ENCODE measurements at places on chromosomes 13 and 19.
A peak's percentile ranks its signal among the peaks of the same experiment; 100 is the strongest.

DNA sequence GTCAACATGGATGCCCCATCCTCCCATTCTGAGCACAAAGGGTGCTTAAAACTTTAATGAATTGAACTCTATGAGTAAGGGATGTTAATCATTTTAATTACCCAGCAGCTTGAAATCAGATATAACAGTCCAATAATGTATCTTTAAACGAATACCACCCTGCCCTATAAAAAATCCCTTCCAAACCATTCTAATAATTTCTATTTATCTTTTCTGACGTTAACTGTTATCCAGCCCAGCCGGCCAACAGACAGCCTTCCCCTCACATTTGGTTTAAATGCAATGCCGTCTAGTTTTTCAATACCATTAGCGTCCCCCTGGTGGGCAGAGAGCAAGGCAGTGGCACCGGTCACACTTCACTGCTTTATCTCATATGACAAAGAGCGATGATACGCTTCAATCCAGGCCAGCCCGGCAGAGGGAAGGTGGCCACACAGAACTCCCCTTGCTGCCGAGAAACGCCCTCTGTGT, 402.2 kb upstream of the ZNF507 start:
- peak; percentile 51 for DNase-seq

- DNase-seq, result no peak
Measured at GRCh38 chr13:51971520-51972426, 39.5 kb downstream of the ATP7B start.

- no peak for DNase-seq
Measured at GRCh38 chr13:20616059-20616797, 49.3 kb downstream of the IFT88 start.

DNA sequence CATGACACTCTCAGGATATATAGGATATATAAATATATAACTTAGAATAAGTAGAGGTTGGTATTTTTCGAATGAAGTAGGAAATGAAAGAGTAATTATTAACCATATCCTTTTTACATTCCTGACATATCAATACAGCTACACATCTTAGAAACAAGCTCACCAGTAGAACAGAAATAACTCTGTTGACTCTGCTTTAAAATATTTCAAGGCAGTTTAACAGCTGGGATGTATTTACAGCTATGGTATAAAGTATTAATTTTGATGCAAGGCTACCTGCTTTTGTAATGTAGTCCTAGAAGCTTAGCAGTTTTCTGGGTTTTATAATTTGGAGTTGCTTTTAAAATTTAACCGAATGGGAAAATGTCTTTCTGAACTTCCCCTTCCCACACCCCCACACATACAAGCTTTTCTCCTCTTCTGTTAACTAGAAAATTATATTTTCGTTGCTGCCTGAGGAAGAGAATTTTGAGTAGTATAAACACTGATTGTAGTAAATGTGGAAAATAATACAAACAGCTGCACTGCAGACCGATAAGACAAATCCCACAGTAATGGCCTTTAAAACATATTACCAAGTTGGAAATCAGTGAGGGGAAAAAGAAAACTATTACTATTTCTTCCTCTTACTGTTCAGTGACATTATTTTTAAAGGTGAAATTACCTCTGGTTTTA, 147.7 kb downstream of the GGACT start:
- DNase-seq, result no peak

- no peak for DNase-seq
Measured at GRCh38 chr13:110312339-110313031, 5.4 kb downstream of the COL4A2 start.
